ENCODE measurements at places on chromosomes 2 and 18.

DNA sequence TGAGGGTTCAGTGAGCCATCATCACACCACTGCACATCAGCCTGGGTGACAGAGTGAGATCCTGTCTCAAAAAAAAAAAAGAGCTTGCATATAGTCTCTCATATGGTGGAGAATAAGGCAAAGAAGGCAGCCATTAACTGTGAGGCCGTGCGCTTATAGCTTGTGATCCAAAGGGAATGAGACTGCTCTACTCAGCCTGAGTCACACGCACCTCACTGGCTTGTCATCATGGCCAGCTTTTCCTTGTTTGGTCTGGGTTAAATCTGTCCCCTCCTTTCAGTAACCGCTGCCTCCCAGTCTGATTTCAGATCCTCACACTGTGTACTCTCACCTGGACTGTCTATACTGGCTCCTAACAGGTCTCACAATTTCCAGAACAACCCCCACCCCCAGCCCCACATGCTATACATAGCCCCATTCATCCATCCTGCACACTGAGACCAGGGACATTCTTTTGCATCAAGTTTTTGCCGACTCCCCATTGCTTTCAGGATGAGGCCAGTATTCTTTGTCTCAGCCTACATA lies 35.3 kb upstream of the ANKRD44 start:
- DNase-seq = no peak

- no peak for DNase-seq
Measured at GRCh38 chr2:96763511-96764252, 3.0 kb downstream of the CNNM4 start.

DNA sequence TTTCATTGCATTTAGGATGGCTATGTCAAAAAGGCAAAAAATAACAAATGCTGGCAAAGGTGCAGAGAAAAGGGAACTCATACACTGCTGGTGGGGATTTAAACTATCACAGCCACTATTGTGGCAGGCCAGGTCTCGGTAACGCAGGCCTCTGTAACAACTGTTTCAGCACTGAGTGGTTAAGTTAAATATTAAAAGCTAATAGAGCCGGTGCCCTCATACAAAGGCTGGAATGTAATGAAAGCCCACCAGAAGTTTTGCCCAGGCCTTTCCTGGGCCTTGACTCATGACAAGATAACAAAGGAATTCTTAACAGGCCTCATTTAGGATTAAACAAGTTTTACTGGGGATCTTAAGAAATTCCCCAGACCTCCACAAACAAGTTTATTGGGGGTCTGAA lies 10.7 kb downstream of the MERTK start:
- no peak for DNase-seq

GRCh38 chr18:41767960-41768359 lies 187.1 kb upstream of the PIK3C3 start:
- DNase-seq = no peak

DNA sequence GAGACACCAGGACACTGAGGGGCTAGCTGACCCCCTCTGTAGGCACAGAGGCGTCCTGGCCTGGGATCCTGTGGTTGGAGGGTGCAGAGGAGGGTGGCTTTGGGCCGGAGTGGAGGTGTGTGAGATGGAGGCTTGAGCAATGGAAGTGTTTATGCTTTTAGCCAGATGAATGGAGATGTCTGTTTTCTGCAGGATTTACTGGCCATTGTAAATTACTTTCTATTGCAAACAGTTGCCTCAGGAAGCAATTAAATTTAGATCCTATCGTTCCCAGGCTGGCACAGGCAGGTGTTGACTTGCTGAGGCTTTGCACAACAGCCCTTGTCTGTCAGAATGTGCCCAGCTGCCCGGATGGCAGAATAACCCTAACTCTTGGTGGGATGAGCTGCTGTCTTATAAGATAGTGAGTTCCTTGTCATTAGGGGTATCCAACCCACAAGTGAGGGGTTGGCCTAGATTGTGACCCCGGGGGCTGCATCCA lies 1.8 kb upstream of the ARID5A start:
- no peak for DNase-seq

- no peak for DNase-seq
Measured at GRCh38 chr2:225122583-225123486, 80.6 kb upstream of the DOCK10 start.

- no peak for DNase-seq
Measured at GRCh38 chr2:164808776-164809175, 32.8 kb downstream of the COBLL1 start.

- no peak for DNase-seq
Measured at GRCh38 chr2:27092696-27093429, 6.3 kb downstream of the KHK start.

DNA sequence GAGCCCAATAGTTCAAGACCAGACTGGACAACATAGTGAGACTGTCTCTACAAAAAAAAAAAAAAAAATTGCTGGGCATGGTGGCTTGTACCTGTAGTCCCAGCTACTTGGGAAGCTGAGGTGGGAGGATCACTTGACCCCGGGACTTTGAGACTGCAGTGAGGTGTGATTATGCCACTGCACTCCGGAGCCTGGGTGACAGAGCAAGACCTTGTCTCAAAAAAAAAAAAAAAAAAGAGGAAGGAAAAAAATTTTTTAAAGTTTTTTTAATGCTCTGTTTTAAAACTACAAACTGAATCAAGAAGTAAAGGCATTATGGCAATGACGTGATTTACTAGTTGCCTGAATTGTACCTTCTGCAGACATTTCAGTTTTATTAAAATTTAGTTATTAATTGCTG lies 54.5 kb upstream of the ZDBF2 start:
- no peak for DNase-seq

GRCh38 chr2:240024766-240025165 lies 376 bp downstream of the NDUFA10 start:
- DNase-seq = no peak

- DNase-seq = no peak
Measured at GRCh38 chr18:31684279-31685096, at the start of gene B4GALT6. B4GALT6 (minus strand) TSS chr18:31684581; CDS start chr18:31684426, 155 bp downstream.

DNA sequence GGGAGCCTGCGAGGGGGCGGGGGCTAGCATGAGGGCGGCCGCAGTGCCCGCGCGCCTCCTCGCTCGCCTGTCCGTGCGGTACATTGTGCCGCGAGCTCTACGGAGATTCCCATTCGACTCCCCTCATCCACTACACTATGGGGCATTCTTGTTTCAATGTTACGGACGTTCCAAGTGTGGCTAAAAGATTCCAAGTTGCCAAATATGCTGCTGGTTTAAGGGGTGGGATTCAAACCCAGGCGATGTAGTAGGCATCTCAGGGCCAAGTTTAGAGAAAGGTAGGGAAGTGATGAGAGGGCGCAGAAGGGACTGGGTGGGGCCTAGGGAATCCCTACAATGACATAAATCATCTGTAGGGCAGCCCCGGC lies 10.0 kb upstream of the CRYBA2 start:
- DNase-seq = no peak

- no peak for DNase-seq
Measured at GRCh38 chr2:9144617-9145016, 62.0 kb upstream of the ASAP2 start.

DNA sequence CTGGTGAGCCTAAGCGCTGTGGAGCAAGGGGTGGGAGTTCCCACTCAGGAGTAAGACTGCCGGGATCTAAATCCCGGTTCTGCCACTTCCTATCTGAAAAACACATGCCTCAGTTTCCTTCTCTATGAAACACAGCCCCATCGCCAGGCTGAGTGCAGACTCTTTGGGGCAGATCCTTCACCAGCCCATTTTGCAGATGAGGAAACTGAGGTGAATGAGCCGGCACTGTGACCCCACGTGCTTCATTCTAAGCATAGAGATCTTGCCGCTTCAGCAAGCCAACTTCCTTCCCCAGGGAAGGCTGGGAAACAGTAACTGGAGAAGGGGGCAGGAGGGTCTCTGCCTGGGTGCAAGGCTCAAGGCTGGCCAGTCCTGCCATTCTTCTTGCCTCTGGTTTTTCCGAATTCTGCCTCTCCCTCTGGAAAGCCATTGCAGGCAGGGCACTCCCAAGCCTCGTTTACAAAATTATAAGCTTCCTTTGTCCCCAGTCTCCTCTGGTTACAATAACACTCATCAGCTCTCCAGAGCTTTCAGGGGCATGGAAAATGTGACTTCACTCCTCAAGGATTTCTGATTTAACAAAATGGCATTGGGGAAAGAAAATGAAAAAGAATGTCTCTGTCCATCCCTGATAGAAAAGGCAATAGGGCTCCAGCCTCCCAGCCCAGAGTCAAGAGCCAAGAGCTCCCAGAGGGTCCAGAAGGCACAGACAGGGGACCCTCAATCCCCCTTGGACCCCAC lies 249.2 kb downstream of the TNS1 start:
- DNase-seq = no peak

GRCh38 chr2:161307676-161308075 lies 549 bp upstream of the PSMD14 start:
- DNase-seq = no peak

DNA sequence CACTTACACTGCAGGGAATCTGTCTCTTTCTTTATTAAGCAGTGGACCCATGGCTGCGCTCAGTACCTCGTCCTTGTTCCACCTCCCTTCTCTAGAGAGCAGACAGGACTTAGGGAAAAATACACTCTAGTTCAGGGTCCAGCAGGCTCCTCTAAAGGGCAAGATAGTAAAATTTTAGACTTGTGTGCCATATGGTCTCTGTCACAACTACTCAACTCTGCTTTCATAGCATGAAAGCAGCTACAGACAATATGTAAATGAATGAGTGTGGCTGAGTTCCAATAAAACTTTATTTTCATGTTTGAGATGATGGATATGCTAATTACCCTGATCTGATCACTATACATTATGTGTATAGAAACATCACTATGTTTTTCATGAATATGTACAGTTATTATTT lies 163.1 kb downstream of the BABAM2 start:
- no peak for DNase-seq

DNA sequence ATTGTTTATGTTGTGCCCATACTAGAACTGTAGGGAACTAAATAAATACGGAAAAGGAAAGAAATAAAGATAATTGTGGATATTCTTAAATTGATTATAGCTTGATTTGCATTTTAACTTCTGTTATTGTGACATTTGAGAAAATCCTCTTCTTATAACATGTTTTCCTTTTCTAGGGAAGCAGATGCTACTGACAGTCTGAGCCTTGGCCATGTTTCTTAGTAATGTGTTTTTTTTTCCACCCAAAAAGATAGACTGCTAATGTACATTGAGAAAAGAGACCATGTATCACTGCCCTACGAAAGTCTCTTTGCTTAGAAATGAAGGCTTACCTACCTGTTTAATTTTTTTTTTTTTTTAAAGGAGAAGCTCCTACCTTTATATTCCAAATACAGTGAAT lies 22.2 kb downstream of the ITGAV start:
- no peak for DNase-seq

DNA sequence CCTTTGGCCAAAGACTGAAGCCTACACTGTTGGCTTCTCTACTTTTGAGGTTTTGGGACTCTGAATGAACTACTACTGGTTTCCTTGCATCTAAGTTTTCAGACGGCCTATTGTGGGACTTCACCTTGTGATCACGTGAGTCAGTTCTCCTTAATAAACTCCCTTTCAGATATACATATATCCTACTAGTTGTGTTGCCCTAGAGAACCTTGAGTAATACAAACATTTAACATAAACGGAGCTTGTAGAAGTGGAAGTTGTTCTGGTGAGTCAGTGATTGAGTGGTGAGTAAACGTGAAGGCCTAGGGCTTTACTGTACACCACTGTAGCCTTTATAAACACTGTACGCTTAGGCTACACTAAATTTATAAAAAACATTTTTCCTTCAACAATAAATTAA lies 107.2 kb upstream of the CDH2 start:
- no peak for DNase-seq

- no peak for DNase-seq
Measured at GRCh38 chr2:130819608-130820278, 17.0 kb upstream of the ARHGEF4 start.

- DNase-seq = no peak
Measured at GRCh38 chr18:53790786-53791185, 433.7 kb downstream of the MBD2 start.

GRCh38 chr18:26089293-26090129 lies 902 bp downstream of the SS18 start:
- no peak for DNase-seq
